Kidney (tissue), 22 donors: ENCODE measurements at places on chromosomes 3 and 15. TPM values are rescaled to one million over a fixed set of nuclear protein-coding genes. Genes with fewer than 3 reads are reported as not detected.

PDZRN3 gene
- 13.2 TPM for total RNA-seq

DNA sequence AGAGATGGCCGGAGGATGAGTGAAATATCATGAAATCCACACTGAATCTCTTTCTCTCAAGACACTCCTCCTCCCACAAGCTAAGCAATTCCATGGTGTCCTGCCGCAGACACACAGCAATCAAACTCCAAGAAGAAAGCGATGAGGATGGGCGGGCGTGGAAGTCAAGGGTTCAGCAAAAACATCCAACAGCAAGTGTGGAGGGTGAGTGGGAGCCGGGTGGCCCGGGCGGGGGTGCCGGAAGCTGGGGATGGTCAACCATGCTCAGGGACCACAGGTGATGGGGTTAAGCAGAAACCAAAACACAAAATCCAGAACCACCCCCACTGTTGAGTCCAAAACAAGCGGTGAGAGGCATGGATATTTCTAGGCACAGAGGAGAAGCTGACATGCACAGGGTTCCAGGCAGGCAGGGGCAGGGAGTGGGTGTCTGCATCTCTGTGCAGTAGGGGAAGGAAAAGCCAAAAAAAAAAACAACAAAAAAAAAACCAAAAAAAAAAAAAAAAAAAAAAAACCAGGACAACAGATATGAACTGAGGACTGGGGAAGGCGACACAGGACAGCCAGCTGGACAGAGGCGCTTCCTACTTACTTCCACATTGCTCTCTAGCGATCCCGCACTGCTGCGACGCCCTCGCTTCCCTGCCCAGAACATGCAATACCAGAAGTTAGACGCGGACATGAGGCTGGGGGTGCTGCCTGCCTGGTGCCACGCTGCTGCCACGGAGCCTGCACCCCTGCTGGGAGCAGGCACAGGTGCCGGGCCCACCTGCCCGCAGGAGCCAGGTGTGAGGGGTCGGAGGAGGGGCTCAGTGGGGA, 61.0 kb upstream of the RPL32 start:
- H3K27ac ChIP-seq = no peak overlapping the region
- H3K36me3 ChIP-seq = peaks cover 11% of the 10 kb centered on the region
- no peak overlapping the region for H3K4me3 ChIP-seq
- no peaks in the 10 kb centered on the region for H3K27me3 ChIP-seq
- no peaks in the 10 kb centered on the region for H3K4me1 ChIP-seq

- no peaks in the 10 kb centered on the region for H3K27me3 ChIP-seq
- H3K27ac ChIP-seq = no peak overlapping the region
- no peaks in the 10 kb centered on the region for H3K36me3 ChIP-seq
- DNase-seq = peak; percentile 29
- no peak overlapping the region for H3K4me3 ChIP-seq
Observed at GRCh38 chr3:117523418-117523817, 813.8 kb downstream of the TUSC7 start.

DNA sequence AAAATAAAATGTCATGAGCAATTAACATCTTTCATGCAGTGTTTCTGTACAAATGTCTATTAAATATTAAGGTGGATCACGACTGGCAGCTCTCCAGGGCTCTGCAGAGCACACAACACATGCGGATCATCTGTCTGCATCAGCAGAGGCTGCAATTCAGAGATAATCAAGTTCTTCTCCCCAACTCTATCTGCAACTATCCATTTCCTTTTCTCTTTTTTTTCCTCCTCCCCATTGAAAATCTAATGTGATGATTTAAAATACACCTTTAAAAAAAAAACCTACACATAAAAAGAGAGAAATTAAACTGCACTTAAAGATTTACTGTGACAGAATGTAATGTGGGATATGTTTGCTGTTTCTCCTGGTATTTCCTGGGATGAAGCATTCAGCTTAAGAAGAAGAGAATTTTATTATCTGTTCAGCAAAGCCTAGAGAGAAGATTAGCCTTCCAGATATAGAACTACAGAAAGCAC, 352.6 kb upstream of the CCDC54 start:
- no peaks in the 10 kb centered on the region for H3K27me3 ChIP-seq
- DNase-seq = no peak
- no peak overlapping the region for H3K4me3 ChIP-seq
- H3K4me1 ChIP-seq = no peaks in the 10 kb centered on the region
- no peaks in the 10 kb centered on the region for H3K36me3 ChIP-seq
